NCI-H226 (cell line): ENCODE measurements at places on chromosomes 7 and 10.
A peak's percentile ranks its signal among the peaks of the same experiment; 100 is the strongest.

GRCh38 chr7:71106226-71106625 is 25.7 kb upstream of the GALNT17 start:
- no peak for DNase-seq

GRCh38 chr7:4655311-4655710 is 26.8 kb upstream of the FOXK1 start:
- no peak for DNase-seq

- no peak for DNase-seq
Observed at GRCh38 chr10:43238462-43238861, 28.4 kb downstream of the RASGEF1A start.

DNA sequence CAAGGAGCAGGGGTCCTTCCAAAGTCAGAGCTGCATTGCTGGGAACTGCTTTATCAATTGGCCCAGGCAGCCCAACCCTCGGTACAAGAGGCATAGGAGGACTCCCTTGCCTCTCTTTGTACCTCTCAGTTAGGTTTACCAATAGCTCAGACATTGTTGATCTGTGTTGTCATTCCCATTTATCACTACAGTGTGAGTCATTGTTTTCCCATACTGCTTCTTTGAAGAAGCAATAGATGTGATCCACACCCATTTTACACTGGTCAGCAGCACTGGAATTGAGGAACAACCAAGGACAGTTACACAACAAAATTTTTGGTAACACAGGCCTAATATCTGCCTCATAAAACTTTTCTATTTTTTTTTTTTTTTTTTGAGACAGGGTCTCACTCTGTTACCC is 307.2 kb downstream of the SNX13 start:
- peak; percentile 79 for DNase-seq

DNA sequence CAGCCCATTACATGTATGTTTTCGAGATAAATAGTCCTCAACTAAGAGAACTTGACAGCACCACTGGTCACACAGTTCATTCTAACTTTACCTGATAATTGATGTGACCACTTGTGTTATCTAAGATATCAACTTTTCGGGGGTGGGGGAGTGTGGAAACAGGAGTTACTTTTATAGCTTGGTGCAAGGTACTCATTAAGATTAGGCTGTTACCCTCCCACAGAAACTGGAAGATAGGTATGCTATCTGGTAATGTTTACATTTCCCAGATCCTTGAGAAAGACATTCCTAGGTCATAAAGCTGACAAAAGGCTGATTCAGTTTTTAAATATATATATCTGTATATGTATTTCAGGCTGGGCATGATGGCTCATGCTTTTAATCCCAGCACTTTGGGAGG is 11.1 kb downstream of the ERVW-1 start:
- DNase-seq = peak; percentile 45

- peak; percentile 93 for DNase-seq
Observed at GRCh38 chr7:74061840-74062539, 21.6 kb upstream of the LIMK1 start.

GRCh38 chr7:19390795-19391194 is 245.6 kb upstream of the FERD3L start:
- DNase-seq = no peak

DNA sequence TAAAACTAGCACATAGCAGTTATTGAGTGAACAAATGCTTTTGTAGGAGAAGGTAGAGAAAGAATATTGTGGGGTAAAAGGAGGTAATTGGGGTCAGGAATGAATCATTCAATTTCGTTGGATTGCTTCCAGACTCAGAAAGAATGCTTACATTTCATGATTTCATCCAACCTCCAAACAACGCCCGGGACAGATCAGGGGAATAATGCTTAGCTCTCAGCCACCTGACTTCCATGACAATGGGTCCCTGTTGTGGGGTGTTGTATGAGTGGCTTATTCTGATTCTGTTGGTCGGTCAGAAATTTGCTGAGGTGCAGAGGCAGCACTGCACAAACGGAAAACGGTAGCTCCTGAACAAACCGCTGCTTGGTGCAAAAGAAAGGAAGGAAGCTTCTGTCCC is 24.0 kb upstream of the INPP5F start:
- no peak for DNase-seq

- DNase-seq = no peak
Observed at GRCh38 chr10:119853574-119853973, 19.1 kb downstream of the MCMBP start.

DNA sequence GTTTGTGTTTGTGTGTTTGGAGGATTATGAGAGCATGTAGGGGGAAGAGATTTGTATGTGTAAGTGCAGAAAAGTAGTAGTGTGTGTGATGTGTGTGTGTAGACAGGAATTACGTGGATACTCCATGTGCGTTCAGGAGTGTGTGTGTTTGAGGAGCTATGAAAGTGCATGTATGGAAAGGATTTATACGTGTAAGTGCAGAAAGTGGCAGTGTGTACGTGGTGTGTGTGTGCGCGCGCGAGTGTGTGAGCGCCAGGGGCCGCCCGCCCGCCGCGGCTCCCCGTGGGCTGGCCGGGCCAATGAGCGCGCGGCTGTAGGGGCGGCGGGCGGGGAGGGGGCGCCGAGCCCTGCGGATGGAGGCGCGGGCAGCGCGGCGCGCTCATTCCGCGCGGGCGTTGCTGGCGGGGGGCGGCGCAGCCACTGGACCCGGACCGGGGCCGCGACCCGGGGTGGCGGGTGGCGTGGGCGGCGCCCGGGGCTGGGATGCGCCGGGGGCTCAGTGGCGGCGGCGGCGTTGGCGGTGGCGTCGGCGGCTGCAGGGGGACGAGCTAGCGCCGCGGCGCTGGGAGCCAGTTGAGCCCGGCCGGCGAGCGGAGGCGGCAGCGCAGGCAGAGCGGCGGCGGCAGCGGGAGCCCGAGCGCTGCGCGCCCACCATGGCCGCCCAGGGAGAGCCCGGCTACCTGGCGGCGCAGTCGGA is at the start of gene BICC1:
BICC1 (plus strand) TSS at position 382 of the 697 bp plus-strand sequence; CDS start at position 654, 272 bp downstream.
- DNase-seq = no peak

DNA sequence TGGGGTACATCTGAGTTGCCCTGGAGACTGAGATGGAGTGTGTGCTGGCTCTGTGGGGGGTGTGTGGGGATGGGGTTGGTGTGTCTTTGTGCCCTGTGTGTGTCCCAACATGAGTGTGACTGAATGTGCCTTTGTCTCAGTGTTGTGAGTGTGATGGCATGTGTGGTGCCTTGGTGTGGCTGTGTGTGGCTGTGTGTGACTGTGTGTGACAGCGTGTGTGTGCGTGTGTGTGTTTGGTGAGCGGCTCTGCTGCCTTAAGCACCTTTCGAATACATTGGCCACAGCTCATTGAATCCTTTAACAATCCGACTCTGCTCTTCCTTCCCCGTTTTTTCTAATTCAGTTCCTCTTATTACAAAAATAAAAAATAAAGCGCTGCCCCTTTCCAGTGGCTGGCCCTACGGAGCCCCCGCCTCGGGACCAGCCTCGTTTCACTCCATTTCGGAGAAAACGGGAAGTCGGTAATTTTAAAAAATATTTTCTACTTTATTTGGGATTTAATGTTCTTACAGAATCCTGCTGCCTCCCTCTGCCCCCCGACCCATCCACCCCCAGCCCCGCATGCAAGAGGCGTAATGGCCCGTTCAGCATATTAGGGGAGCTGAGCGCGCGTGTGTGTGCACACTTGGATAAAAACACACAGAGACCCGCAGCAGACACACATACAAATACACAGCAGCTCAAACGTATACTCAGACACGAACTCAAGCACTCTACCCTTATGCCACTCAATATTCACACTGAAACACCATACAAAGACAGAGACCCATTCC is 35.5 kb downstream of the HIF1AN start:
- DNase-seq = no peak

DNA sequence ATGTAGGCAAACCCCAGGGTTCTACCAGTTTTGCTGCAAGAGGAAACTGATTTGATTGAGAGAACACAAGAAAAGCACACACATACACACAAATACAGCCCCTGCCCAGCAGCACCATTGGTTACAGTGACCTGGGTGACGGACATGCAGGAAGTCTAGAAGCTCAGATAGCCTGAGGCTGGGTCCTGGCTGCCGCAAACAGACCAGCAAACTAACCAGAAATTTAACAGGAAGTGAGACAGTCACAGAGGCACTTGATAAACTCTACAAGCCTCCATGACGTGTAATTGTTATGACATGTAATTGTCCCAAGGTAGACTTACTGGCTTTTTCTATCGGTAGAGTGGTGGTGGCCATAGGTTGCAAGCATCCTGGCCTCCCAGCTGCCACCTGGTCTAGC is 58.9 kb downstream of the PRKAR2B start:
- no peak for DNase-seq

DNA sequence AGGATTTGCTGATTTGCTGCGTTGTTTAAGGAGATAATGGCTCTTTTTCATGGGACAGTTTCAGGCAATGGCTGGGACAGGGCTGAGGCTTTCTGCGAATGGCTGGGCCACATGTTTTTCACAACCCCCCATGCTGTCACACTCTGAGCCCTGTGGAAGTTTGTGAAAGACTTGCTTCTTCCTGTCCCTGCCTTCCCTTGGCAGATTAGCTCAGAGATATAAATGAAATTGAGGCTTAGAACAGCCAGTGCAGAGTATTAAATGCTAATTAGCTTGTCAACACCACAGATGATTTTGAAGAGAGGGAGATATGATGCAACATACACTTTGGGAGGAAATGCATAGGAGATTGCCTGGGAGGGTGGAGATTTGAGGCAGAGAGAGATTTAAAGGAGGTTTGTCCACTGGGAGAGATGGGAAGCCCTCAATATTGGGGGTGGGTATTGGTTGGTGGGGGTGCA is 232.0 kb downstream of the SH2D4B start:
- no peak for DNase-seq

- peak; percentile 31 for DNase-seq
Observed at GRCh38 chr10:89217057-89217990, 10.2 kb upstream of the CH25H start.

DNA sequence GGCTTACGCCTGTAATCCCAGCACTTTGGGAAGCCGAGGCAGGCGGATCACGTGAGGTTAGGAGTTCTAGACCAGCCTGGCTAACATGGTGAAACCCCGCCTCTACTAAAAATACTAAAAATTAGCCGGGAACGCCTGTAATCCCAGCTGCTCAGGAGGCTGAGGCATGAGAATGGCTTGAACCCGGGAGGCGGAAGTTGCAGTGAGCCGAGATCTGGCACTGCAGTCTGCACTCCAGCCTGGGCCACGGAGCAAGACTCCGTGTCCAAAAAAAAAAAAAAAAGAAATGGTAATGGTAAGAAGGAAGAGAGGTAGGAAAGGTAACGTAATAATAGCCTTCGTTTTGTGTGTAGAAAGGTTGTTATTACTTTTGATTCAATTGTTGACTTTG is 1.2 kb downstream of the HSPA14 start:
- DNase-seq = no peak

DNA sequence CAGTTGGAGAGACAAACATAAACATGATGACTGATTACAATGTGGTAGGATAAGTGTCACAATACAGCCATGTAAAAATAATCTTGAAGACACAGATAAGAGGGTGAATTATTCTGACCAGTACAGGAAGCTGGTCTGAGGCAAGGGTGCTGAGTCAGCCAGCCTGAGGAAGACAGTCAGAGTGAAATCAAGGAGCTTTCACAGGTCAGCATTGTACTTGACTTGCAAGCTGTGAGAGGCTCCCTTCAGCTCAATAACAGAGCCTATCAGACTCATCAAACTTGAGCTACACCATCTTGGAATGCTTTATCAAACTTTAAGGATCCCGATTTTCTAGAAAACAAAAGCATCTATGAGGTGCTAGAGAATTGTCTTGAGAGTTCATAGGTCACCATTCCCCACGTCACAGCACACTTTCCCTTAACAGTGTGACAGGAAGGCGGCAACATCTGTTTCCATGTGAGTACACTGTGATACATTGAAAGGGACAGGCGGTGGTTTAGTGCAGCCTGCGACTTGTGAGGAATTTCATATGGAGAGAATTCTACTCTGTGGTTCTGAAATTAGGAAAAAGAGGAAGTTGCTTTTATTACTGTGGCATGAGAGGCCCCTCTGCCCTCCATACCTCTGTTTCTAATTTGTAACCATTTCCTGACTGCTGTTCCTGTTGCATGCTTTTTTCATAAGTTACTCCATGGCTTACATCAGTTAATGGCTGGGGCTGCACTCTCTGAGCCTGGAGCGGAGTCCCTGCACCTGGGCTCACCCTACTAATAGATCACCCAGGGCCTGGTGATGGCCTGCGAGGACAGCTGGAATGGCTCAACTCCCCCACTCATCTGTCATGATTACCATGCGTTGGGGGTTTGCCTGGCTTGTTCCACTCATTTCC is 417.1 kb downstream of the SUGCT start:
- peak; percentile 91 for DNase-seq

DNA sequence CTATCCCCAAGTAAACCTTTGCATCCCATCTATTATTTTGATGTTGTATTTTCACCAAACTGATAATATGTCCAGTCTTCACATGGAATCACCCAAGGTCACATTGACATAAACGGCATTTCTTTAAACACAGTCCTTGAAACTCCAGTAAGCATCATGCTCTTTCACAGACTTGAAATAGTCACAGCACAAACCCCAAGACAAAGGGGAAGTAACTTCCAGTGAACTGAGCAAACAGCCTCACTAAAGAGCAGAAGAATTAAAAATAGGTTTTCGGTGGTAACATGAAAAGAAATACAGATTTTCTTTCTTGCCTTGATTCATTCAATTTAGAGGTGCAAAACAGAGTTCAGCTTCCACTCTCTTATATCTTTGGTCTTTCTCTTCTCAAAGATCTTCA is 253.7 kb downstream of the SFMBT2 start:
- no peak for DNase-seq

DNA sequence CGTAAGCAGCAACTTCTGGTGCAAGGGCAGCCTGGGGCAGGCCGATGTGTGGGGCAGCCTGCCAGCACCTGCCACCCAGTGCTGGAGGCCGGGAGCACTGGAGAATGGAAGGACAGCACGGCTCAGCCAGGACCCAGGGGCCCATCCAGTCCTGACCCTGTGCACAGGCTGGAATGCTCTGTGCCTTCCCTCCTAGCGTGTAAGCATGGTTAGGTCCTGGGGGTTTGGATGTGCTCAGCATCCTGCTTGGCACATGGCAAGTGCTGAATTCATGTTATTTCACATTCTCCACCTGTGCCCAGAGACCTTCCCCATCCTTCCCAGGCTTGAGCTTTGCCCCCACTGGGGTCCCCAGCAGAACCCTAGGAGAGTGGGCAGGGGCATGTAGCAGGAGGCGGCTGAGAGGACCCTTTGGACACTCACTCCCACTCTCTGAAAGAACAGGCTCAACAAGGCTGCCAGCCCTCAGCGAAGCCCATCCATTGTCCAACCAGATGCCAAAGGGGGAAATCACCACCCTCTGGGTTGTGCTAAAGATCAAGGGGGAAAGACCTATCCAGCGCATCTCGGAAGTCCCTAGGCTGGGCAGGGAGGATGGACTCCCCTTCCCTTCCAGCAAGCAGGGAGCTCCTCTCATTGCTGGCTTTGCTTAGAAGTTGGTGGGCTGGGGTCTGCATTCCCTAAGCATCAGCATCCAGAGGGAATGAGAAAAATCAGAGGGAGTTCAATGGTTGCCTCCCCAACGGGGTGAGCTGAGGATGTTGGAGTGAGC is 29.7 kb downstream of the ANXA8 start:
- DNase-seq = no peak

GRCh38 chr10:95408148-95408960 is 117.6 kb upstream of the PDLIM1 start:
- DNase-seq = no peak

GRCh38 chr7:42945821-42946626 is 13.8 kb downstream of the MRPL32 start:
- DNase-seq = no peak

GRCh38 chr10:104640339-104641186 is 527 bp upstream of the SORCS3 start:
- DNase-seq = no peak
